ENCODE measurements at places on chromosomes 7 and 10. TPM values are rescaled to one million over a fixed set of nuclear protein-coding genes. Genes with fewer than 3 reads are reported as not detected.

Gene CALHM3
- total RNA-seq = 0.31 TPM

Gene CALML5
- total RNA-seq = not detected

Gene LRRC18
- not detected for total RNA-seq

Gene GATAD1
- 13.6 TPM for total RNA-seq

Gene CXCL12
- not detected for total RNA-seq

Gene DPYSL4
- total RNA-seq = 19.3 TPM

Gene NKX1-2
- total RNA-seq = 0.07 TPM

Measured in A549 treated with ZK216348 at 1 μM for 4 hours (cell line).